Stomach (tissue), 19 donors: ENCODE measurements at places on chromosomes 16 and 17.

DNA sequence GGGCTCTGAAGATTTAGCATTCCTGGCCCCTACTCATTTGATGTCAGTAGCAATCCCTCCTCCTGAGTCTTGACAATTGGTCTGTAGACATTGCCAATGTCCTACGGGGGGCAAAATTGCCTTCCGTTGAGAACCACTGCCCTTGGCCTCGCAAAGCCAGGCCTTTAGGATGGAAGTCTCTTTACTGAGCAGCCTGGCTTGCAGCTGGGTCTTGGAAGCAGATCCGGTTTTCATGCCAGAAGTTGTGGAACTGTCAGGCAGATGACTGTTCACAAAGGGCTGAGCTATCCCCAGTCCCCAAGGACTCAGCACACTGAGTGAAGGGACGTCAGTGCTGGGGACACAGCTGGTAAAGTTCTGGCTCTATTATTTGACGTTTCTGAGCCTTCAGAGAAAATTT is 83.2 kb downstream of the WSCD1 start:
- DNase-seq, result no peak

DNA sequence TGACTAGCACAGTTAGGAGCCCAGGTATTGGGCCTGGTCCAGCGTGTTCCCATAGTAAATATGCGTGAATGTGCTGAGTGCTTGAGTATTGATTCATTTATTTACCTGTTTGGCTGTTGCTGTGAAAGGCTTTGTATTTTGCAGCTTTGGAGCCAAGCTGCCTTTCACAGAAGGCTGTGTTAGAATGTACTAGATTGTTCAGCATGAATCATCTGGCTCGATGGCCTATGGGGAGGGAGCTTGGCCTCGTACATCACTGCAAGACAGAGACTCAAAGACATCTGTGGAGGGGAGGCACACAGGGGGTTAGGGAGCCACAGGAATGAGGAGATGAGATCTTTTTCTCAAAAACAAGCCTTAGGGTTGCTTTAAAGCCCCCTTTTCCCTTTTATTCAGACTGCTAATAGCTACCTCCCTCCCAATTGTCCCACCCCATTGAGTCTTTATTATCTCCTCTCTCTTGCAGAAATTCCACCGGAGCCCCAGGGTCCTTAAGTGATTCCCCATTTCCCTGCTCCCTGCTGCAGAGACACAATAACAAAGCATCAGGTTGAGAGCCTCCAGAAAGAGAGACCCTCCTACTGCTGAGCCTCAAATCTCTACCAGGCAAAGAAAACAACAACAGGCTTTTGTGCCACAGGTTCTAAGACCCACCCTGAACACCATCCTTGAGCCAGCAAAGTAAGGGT is 307.2 kb downstream of the ABCC12 start:
- DNase-seq, result peak; percentile 27

DNA sequence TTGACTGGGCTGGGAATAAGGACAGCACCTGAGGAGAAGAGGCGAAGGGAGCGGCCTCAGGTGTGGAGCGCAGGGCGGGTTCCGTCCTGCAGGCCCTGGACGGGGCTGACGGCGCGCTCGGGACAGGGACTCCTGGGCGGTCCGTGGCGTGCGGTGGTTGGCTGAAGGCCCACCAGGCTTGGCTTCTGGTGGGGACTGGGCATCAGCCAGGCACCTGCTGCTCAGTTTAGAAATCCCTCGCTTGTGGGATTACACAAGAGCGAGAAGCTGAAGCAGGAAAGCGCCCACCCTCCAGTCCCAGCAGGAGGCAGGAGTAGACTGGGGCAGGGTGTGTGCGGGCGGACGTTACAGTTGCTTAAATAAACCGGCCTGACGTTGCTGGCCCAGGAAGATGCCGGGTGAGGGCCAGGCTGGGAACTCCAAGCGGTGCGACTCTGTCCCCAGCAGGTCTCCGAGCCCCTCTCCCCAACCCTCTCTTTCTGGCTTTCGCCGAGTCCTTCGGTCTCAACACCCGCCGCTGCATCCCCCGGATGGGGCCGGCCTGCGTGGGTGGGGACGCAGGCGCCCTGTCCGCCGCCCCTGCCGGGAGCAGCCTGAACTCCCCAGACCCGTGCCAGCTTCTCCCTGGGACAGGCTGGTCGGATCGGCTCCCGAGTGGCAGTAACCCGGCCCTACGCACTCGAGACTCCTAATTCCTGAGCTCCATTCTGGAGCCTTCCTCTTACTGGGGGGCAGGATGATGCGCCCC is 639 bp downstream of the MIF4GD start:
- DNase-seq, result peak; percentile 90

GRCh38 chr17:29613352-29613837 is 9.3 kb downstream of the CORO6 start:
- DNase-seq, result peak; percentile 97

DNA sequence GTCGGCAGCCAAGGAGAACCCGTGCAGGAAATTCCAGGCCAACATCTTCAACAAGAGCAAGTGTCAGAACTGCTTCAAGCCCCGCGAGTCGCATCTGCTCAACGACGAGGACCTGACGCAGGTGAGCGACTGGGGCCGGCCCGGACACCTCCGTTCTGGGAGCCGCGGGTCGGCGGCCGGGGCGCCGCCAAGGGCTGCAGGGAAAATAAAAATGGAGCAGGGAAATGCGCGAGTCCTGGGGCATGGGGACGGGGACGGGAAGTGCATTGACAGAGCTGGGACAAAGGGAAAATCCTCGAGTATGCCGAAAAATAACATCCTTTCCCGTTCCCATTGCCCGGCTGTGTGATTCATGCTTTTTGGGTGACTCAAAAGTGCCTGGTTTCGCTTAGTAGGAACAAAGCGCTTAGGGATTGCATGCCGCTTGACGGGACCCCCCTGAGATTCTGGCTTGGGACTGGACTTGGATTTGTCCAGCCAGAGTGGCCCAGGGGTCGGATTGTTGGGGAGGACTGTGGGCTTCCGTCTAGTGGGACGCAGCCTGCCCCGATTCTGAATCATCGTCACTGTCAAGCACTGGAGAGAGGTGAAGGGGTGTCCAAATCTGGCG is 699 bp downstream of the MPRIP start:
- no peak for DNase-seq

GRCh38 chr16:85249418-85250146 is 137.3 kb upstream of the CIBAR2 start:
- DNase-seq, result no peak

- peak; percentile 41 for DNase-seq
These were observed at the start of gene ITGAX for GRCh38 chr16:31354394-31355291. Gene ITGAX, plus strand, starts transcription at chr16:31355176. Its CDS starts 79 bp downstream, at chr16:31355255.

- DNase-seq, result peak; percentile 62
These were observed 39.7 kb downstream of the VPS35L start for GRCh38 chr16:19595043-19595767.

- DNase-seq, result no peak
These were observed 85.0 kb upstream of the ZNF750 start for GRCh38 chr17:82924812-82925211.
